ENCODE measurements at places on chromosomes 3 and 15.

GRCh38 chr3:132654190-132654589 lies 5.4 kb downstream of the ACAD11 start:
- DNase-seq, result no peak

- no peak for DNase-seq
Observed at GRCh38 chr3:8113626-8114025, 388.0 kb upstream of the LMCD1 start.

GRCh38 chr15:85009435-85009834 lies 27.8 kb downstream of the PDE8A start:
- no peak for DNase-seq

DNA sequence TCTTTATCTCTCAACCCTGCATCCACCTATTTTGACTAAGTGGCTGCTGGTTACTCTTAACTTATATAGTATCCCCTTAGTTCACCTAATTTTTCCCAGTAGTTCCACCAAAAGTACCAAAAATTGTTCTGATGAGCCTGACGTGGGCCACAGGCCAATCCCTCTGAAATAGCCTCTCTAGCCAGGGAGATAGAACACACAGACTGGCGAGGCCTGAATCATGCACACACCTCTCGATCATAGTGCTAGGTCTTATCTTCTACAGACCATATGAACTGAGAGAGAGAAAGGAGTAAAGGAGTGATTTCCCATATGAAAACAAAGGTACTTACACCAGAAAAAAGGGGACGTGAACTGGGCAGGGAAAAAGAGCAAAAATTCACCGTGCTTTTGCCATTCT lies 72.5 kb upstream of the ADAMTS9 start:
- no peak for DNase-seq

GRCh38 chr3:114155370-114155821 lies 23.5 kb downstream of the DRD3 start:
- DNase-seq, result peak; percentile 42

GRCh38 chr3:173301647-173302046 lies 95.9 kb upstream of the NLGN1 start:
- DNase-seq, result no peak

All from stimulated activated CD4-positive, alpha-beta T cell treated with anti-CD3 and anti-CD28 coated beads, Interleukin-2, amount 100 ng/mL, for 24 hours (primary cell).